Left ventricle myocardium inferior (tissue), 1 donor: ENCODE measurements at places on chromosomes 6 and 20. TPM values are rescaled to one million over a fixed set of nuclear protein-coding genes. Genes with fewer than 3 reads are reported as not detected.
A peak's percentile ranks its signal among the peaks of the same experiment; 100 is the strongest.

DNA sequence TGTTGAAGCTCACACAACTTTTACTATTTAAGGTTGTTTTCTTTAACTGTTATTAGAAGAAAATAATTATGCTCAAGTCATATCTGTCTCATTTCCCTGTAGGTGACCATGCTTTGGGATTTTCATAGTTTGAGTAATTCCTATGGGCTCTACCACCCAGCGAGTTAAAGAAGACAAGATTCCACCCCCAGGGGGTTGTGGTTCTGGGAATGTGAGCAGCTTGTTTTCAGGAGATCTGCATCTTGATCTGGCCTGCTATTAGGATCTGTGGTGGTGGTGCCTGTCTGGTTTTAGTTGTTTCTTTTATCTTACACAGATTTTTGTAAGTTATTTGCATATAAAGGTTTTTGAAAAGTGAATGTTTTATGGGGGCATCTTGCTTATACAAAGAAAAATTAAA lies 20.2 kb upstream of the REV3L start:
- DNase-seq = no peak
- H3K4me3 ChIP-seq = no peak overlapping the region
- H3K36me3 ChIP-seq = peaks cover 10% of the 10 kb centered on the region
- no peak overlapping the region for H3K27ac ChIP-seq

GRCh38 chr6:32369660-32370059 lies 2.0 kb downstream of the TSBP1 start:
- no peak overlapping the region for H3K27ac ChIP-seq
- H3K4me3 ChIP-seq = no peak overlapping the region
- H3K36me3 ChIP-seq = no peaks in the 10 kb centered on the region
- DNase-seq = no peak
- no peaks in the 10 kb centered on the region for H3K27me3 ChIP-seq
- H3K4me1 ChIP-seq = no peaks in the 10 kb centered on the region

GRCh38 chr6:117007659-117008058 lies 130.6 kb downstream of the RFX6 start:
- H3K4me3 ChIP-seq = no peak overlapping the region
- no peak overlapping the region for H3K27ac ChIP-seq
- H3K4me1 ChIP-seq = no peaks in the 10 kb centered on the region
- H3K36me3 ChIP-seq = no peaks in the 10 kb centered on the region
- no peak for DNase-seq
- H3K27me3 ChIP-seq = no peaks in the 10 kb centered on the region

- peaks cover 43% of the 10 kb centered on the region for H3K4me1 ChIP-seq
- H3K4me3 ChIP-seq = no peak overlapping the region
- peaks cover 22% of the 10 kb centered on the region for H3K36me3 ChIP-seq
- no peaks in the 10 kb centered on the region for H3K27me3 ChIP-seq
- H3K27ac ChIP-seq = peak overlapping the region; percentile 76
These were observed 51.5 kb upstream of the MTHFD1L start for GRCh38 chr6:150813993-150814359.

DNA sequence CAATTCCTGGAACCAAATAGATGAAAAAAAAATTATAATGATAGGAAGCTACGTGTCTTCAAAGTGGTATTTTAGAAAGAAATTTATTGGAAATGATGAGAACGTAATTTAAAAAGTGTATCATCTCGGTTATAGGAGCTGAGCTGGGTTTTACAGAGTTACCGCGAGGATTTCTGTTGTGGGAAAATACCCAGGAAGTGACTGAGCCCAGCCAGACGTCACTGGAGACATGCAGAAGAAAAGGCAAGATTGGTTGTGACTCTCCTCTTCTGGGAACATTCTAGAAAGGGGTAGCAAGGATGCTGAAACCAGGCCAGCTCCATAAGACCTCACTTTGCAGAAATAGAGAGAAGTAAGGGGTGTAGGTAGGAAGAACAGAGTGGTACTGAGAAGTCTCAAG lies 95.9 kb upstream of the ADGRF1 start:
- no peak for DNase-seq
- no peaks in the 10 kb centered on the region for H3K36me3 ChIP-seq
- H3K27ac ChIP-seq = no peak overlapping the region
- no peaks in the 10 kb centered on the region for H3K27me3 ChIP-seq
- H3K4me3 ChIP-seq = no peak overlapping the region
- peaks cover 13% of the 10 kb centered on the region for H3K4me1 ChIP-seq

GRCh38 chr6:33886673-33887144 lies 82.9 kb upstream of the MLN start:
- H3K36me3 ChIP-seq = no peaks in the 10 kb centered on the region
- H3K4me3 ChIP-seq = no peak overlapping the region
- H3K27me3 ChIP-seq = peaks cover 81% of the 10 kb centered on the region
- peaks cover 35% of the 10 kb centered on the region for H3K4me1 ChIP-seq
- peak; percentile 77 for DNase-seq

GRCh38 chr6:119449331-119450156 lies 100.0 kb upstream of the MAN1A1 start:
- no peaks in the 10 kb centered on the region for H3K27me3 ChIP-seq
- peaks cover 15% of the 10 kb centered on the region for H3K4me1 ChIP-seq
- no peak overlapping the region for H3K4me3 ChIP-seq
- H3K36me3 ChIP-seq = no peaks in the 10 kb centered on the region
- DNase-seq = no peak

DNA sequence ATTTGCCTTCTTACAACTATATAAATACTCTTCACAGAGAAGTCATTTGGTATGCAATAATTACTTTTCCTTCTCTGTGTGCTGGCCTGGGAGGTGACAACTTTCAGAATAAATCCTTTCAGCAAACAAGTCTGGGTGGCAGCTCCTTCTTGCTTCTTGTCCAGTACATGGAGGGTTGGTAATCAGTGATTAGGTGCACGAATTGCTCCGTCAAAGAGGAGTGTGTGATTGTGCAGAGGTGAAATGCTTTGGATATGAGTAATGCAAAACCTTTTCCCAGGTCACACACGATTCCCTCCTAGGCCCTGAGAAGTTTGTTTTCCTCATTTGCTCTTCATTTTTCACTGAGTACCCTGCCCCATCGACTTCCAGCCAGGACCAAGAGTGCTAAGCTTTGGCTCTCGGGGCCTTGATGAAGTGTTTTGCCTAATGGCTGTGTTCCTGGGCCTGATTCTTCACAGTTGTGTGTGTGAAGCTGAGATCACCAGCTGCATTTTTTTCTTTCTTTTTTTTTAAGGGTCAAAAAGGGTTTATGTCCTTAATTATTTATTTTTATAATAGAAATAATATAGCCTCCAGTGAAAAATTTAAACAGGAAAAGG lies 216.5 kb downstream of the ZMYND8 start:
- no peaks in the 10 kb centered on the region for H3K36me3 ChIP-seq
- H3K27ac ChIP-seq = no peak overlapping the region
- no peak for DNase-seq
- H3K4me3 ChIP-seq = no peak overlapping the region

GRCh38 chr6:170074907-170075306 lies 216.0 kb downstream of the DLL1 start:
- H3K36me3 ChIP-seq = no peaks in the 10 kb centered on the region
- H3K4me1 ChIP-seq = no peaks in the 10 kb centered on the region
- H3K4me3 ChIP-seq = no peak overlapping the region
- H3K27ac ChIP-seq = no peak overlapping the region

DNA sequence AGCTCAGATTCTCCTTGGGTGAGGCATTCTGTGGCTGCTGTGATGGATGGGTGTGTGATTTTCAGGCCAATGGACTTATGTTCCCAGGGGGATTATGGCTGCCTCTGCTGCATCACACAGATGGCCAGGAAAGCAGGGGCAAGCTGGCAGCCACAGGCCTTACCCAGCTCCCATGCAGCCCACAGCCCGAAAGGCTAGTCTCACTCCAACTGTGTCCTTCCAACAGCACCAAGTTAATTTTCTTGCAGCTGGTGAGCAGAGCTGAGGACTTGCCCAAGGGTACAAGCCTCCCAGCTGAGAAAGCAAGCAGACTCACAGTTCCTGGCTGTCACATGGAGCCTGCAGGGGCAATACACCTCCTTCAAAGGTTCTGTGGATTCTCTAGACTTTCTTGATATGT lies 155.2 kb upstream of the KHDRBS2 start:
- no peak overlapping the region for H3K27ac ChIP-seq
- no peaks in the 10 kb centered on the region for H3K27me3 ChIP-seq
- no peaks in the 10 kb centered on the region for H3K36me3 ChIP-seq
- no peak overlapping the region for H3K4me3 ChIP-seq
- H3K4me1 ChIP-seq = no peaks in the 10 kb centered on the region

- H3K27ac ChIP-seq = no peak overlapping the region
- no peak overlapping the region for H3K4me3 ChIP-seq
- no peaks in the 10 kb centered on the region for H3K36me3 ChIP-seq
- H3K27me3 ChIP-seq = peaks cover 85% of the 10 kb centered on the region
- H3K4me1 ChIP-seq = peaks cover 10% of the 10 kb centered on the region
These were observed 178.2 kb downstream of the LRFN2 start for GRCh38 chr6:40408786-40409542.

GRCh38 chr6:17869753-17870050 lies 117.7 kb downstream of the KIF13A start:
- peaks cover 74% of the 10 kb centered on the region for H3K4me1 ChIP-seq
- H3K27me3 ChIP-seq = no peaks in the 10 kb centered on the region
- no peak for DNase-seq

DNA sequence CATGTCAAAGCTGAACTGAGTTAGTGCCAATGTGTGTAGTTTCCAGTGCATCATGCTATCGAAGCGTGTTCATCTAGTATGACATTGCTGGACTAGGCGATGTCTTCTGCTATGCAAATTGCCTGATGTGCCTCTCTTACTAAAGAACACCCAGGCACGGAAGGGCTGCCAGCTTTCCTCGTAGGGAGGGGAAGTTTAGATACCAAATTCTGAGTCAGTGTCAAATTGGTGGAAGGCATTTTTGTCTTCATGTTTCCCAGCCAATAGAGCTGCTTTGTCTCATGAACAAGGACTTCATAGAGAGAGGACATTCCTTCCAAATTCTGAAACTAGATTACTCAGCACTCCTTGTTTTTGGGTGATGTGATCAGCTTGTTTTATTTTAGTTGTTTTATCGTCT lies 320.1 kb downstream of the BTBD3 start:
- H3K4me1 ChIP-seq = no peaks in the 10 kb centered on the region
- H3K4me3 ChIP-seq = no peak overlapping the region
- peak; percentile 21 for DNase-seq

GRCh38 chr6:109743739-109744138 lies 52.6 kb downstream of the FIG4 start:
- no peak overlapping the region for H3K4me3 ChIP-seq
- H3K27ac ChIP-seq = no peak overlapping the region

GRCh38 chr6:139230391-139230840 lies 61.4 kb downstream of the TXLNB start:
- H3K4me1 ChIP-seq = peaks cover 9% of the 10 kb centered on the region
- no peak overlapping the region for H3K4me3 ChIP-seq
- peaks cover 7% of the 10 kb centered on the region for H3K36me3 ChIP-seq

DNA sequence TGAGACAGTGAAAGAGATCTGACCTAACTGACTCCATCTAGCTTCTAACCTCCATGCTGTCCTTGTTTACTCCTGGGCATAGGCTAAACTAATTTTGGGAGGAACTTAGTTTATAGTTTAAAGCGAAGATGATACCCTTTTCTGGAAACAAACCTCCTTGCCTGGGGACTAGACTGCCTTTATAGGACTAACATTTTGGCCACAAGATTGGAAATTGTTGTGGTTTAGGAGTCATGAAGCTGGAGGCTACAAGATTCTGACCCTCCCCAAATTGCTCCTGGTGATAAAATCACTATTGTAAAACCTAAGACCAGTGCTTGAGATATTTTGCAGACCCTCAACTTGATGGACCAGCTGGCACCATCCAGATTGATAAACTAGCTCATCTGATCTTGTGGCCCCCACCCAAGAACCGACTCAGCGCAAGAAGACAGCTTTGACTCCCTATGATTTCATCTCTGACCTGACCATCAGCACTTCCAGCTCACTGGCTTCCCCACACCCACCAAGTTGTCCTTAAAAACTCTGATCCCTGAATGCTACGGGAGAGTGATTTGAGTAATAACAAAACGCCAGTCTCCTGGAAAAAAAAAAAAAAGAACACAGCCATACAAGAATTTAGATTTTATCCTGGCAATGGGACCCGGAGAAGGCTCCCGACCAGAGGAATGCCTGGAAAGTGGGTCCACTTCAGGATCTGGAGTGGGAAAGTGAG lies 63.0 kb downstream of the ABHD12 start:
- peaks cover 13% of the 10 kb centered on the region for H3K4me1 ChIP-seq
- no peak overlapping the region for H3K27ac ChIP-seq
- peaks cover 7% of the 10 kb centered on the region for H3K36me3 ChIP-seq
- H3K27me3 ChIP-seq = no peaks in the 10 kb centered on the region
- no peak overlapping the region for H3K4me3 ChIP-seq

- no peak overlapping the region for H3K4me3 ChIP-seq
- no peaks in the 10 kb centered on the region for H3K27me3 ChIP-seq
- peaks cover 32% of the 10 kb centered on the region for H3K4me1 ChIP-seq
These were observed 164.5 kb upstream of the SLC24A3 start for GRCh38 chr20:19047951-19048296.

DNA sequence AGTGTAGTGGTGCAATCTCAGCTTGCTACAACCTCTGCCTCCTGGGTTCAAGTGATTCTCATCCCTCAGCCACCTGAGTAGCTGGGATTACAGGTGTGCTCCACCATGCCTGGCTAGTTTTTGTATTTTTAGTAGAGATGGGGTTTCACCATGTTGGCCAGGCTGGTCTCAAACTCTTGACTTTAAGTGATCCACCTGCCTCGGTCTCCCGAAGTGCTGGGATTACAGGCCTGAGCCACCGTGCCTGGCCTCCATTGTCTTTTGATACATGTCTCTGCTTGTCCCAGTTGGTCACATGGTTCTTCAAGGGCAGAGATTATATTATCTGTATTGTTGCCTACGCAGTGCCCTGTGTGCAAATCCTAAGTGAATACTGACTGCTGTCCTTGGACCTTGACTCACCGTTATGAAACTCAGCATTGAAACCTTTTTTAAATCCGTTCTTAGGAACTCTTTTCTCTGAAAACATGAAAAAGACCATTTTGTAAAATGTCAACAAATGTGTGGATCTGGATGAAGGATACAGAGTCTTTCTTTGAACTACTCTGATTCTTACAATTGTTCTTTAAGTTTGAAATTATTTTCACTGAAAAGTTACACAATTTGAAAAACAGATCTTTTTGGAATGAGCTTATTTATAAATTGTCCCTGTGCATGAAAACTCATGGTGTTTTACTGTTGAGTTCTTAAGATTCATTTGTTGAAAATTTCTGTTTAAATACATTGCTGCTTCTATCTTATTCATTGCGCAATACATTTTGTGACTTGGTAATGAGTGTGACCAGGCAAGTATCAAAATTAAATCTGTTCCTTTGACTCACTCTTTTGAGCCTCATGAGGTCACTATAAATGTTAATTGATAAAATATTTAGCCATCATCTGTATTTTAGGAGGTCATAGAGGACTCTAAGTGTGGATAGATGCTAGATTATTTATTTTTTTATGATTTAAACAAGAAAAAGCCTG lies 293.5 kb downstream of the UTRN start:
- no peak overlapping the region for H3K4me3 ChIP-seq
- peaks cover 18% of the 10 kb centered on the region for H3K36me3 ChIP-seq
- DNase-seq = no peak
- peaks cover 29% of the 10 kb centered on the region for H3K4me1 ChIP-seq

The ADGRB3 gene
- total RNA-seq = 1.5 TPM

The MPC1 gene
- total RNA-seq = 531 TPM

The OR2H2 gene
- not detected for total RNA-seq

The PXDC1 gene
- 25.2 TPM for total RNA-seq

The SLC35F1 gene
- total RNA-seq = 6.4 TPM

The VEGFA gene
- total RNA-seq = 359 TPM

The DCDC2 gene
- not detected for total RNA-seq

The SLC35D3 gene
- 0.08 TPM for total RNA-seq
